ENCODE measurements at places on chromosomes 1 and 21.

- DNase-seq: no peak
Observed at GRCh38 chr1:204136814-204137213, 15.0 kb downstream of the ETNK2 start.

GRCh38 chr1:197367627-197368026, 99.6 kb downstream of the CRB1 start:
- no peak for DNase-seq

DNA sequence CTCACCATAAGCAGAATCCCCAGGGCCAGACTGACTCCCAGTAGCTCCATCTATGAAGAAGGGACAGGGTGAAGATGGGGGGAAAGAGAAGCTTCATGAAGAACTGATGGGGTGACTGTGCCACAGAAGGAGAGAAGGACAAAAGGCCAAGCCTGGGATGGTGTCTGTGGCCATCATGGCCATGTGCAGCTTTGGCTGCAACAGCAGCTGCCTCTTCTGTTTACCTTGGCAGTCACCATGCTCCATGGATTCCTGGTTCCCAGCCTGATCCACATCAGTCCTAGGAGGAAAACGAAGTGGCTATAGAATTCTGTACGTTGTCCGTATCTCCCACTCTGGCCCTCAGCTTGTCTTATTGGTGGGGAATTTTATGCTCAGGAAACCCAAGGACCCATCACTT, 12.0 kb downstream of the SEMA6C start:
- no peak for DNase-seq

GRCh38 chr1:179807291-179807690, 64.2 kb downstream of the FAM163A start:
- DNase-seq: no peak

DNA sequence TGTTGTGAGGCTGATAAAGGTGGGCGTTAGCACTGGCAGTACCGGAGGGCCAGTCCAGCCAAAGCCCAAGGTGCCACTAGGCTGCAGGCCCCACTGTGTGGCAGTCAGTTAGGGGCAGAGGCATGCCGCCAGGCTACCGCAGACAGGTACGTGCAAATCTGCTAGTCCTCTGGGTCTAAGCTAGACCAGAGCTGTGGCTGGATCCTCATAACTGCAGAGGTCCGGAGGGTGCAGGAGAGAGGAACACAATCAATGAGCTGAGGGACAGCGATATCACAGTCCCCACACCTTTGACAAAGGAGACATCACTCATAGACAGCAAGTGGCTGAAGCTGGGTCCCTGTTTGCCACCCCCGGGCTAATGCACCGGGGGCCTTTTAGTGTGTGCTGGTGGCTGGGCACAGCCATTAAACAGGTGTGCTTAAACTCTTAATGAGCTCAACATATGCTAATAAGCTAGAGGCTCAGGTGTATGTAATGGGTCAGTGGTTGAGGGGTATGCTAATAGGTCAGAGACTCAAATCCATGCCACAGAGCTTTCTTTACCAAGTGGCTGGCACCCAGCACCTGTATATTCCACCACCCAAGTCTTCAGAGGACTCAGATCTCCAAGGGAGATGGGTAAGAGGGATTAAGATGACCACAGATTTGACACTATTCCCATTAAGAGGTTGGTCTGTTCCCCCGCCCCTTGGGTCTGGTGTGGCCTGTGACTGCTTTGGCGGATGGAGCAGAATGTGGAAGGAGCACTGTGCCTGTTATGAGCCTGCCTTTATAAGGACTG, 82.0 kb downstream of the GLIS1 start:
- no peak for DNase-seq

DNA sequence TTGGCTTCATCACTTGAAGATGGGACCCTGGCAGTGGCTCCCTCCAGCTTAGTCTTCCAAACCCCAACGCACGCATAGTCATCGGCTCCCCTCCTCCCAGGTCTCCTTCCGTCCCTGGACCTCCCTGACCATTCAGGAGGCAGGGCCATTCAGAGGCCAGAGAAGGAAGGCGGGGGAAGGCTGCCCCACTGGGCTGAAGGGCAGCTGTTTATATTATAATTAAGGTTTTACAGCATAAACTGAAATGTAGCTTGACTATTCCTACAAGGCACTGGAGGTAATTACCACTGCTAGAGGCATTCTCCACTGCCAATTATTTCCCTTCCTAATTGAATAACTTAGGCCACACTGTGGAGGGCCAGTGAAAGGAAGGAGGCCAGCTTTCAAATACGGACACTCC, 170.6 kb upstream of the PROX1 start:
- no peak for DNase-seq

- DNase-seq: no peak
Observed at GRCh38 chr1:54977533-54978297, 2.7 kb upstream of the TMEM61 start.

GRCh38 chr1:107879927-107880326, 85.1 kb downstream of the VAV3 start:
- no peak for DNase-seq

GRCh38 chr1:119841306-119841705, 30.0 kb upstream of the REG4 start:
- DNase-seq: no peak

DNA sequence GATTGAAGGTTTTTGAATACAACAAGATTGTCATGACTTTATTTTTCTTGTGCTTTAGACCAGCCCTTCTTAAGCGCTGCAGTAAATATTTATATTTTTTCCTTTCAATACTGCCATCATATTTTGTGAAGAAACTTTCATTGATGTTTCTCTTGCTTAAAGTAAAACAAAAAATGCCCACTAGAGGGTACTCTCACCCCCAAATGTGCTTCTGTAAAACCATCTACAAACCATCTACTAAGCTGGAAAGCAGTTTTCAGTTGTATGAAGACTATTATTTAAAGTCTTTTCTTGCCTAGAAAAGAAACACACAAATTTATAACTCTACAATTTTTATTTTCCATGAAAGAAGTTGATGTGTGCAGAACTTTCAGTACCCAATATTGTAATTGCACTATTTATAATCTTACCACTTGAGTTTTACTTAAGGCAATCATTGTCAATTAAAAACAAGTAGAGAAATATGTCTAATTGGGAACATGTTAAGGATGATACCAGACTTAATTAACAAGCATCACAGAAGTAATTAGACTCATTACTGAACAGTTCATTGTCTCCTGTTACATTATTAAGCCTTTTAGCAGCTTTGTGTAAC, 10.7 kb downstream of the LEPR start:
- no peak for DNase-seq

- no peak for DNase-seq
Observed at GRCh38 chr1:177119311-177119710, 45.2 kb downstream of the ASTN1 start.

DNA sequence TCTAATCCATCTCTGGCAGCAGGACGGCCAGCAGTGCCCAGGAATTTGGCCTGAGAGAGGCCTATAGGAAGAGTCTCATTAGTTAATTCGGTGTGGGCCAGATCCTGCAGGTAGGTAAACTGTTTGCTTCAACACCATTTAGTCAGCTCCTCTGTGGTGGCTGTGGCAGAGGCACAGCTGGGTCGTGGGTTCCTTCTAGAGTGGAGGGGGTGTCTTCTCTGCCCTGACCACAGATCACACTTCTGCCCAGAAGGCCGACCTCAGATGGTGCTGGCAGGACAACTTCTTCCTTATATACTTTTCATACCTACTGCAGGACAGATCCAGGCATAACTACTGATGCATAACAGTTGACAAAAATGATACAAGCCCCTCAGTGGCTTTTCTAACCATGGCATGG, 281.4 kb downstream of the RPS6KC1 start:
- DNase-seq: no peak

DNA sequence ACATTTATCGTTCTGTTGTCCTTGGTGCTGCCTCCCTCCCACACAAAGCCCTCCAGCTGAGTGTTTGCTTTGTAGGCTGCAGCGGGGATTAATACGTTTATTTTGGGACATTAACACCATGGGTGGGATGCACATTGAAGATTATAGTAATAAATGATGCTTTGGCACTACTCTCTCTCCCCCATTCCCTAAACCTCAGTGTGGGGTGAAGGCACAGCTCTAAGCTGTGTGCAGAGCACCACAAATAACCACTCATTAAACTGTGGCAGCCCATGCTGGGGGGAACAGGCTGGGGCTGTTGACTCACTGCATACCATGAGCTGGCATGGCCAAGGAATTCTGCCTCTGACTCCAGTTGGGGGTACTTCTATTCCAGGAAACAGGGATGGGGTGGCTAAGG, 7.7 kb downstream of the PCP4L1 start:
- no peak for DNase-seq

GRCh38 chr1:5620997-5621396, 371.2 kb downstream of the NPHP4 start:
- no peak for DNase-seq

DNA sequence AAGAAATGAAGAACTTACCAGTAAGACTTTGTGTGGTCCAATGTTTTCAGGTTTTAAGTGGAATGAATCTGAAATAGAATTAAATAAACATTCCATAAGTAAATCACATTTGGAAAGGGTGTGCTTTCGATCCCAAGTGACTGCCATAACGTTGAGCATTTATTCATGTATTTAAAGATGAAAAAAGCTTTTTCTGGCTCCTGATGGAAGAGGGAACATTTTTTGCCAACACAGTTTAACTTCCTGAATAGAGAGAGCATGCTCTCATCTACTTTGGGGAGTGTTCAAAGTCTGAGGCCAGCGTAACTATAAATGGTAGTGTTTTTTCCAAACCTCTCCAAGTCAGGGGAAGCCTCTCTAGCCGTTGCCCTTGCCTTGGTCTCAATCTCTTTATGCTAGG, 55.8 kb downstream of the GNG12 start:
- DNase-seq: no peak

- no peak for DNase-seq
Observed at GRCh38 chr1:150799089-150799488, 9.0 kb downstream of the CTSK start.

DNA sequence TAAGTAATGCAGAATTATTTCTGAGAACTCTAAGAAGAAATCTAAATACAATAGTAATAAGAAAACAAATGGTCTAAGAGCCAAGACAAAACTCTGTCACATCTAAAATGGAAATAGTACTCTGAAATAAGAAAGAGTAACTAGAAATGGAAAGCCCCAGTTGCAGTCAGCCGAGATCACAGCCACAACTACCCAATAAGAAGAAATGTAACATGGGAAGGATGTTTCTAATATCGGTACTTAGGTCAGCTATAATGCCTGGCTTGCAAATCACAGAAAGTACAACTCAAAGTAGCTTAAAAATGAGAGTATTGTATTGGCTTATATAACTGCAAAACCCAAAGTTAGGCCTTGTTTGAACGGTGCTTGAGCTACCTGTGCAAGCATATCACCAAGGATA, 58.6 kb upstream of the USP25 start:
- no peak for DNase-seq

- no peak for DNase-seq
Observed at GRCh38 chr21:36254106-36254941, 65.7 kb upstream of the MORC3 start.

DNA sequence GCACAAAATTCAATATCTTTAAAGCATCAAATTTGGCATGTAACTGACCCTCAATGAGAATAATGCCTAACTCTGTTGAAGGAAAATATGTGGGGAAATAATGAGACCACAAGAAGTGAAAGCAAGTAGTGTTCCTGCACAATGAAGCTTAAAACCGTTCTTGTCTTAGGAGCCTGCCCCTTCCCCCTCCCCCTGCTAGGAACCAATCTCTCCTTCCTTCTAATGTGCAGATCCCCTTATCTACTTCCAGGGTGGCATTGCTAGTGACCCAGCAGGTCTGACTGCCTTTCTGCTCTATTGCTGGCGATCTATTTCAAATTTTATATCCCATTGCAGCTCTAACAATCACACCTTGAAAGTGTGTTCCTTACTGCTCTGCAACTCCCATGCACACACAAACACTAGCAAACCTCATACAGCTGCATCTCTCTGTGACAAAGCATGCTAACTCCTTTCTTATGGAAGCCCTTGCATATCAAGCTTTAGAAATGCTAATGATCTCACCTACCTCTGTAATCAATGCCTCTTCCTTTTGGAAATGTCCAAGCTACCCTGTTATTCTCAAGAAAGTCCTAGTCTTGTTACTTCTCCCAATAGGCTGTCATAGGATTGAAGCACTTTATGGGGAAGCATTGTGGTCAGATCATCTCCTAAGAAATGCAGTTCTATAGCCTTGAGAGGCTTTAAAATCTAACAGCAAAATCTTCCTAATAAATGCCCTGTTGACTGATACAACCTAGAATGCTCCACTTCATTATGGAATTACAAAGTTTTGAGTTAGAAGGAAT, 26.5 kb downstream of the BCL9 start:
- no peak for DNase-seq

Data from stimulated activated CD4-positive, alpha-beta T cell treated with anti-CD3 and anti-CD28 coated beads, TNF-alpha, amount 100 ng/mL, for 4 hours (primary cell).